ENCODE measurements at places on chromosomes 4 and X.

DNA sequence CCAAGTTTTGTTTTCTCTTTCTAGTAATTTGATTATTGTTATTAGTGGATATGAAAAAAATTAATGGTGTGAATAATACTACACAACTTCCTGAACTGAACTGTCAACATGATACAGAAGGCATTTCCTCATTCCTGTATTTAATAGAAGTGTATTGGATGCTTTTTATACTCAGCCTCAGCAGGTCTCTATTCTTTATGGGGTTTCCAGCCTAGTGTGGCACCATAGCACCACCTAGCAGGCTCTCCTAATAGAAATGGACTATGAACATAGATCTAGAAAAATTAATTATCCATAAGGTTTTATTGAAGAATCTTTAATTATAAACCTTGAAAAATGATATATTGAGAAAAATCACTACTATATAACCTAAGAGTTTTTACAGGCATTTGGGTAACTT is 52.4 kb downstream of the GLRB start:
- DNase-seq: no peak

GRCh38 chrX:40047485-40047884 is 50.3 kb downstream of the BCOR start:
- DNase-seq: no peak

DNA sequence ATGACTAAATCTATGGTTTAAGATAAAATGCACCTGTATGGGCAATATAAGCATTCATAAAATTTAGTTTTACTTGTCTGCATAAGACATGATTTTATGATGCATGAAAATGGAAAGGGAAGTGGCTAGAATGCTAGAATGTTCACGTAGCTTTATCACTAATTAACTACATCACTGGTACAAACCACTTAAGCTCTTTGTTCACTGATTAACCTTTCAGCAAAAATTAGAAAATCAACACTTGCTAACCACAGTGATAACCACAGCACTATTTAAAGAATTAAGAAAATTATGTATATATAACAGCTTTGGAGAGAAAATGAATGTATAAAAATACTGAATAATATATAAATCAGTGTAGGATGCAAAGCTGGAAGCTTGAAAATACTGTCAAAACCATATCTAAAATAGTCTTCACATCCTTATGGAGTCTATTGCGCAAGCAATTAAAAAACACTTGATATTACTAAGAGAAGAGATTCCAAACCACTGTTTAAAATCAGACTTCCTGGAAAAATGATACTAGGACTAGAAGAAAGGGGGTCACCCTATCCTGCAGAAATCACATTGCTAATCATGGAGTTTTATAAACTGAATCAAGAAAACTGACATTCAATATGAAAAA is 51.9 kb downstream of the EFHC2 start:
- no peak for DNase-seq

GRCh38 chr4:19698961-19699360 is 552.7 kb upstream of the SLIT2 start:
- DNase-seq: no peak

DNA sequence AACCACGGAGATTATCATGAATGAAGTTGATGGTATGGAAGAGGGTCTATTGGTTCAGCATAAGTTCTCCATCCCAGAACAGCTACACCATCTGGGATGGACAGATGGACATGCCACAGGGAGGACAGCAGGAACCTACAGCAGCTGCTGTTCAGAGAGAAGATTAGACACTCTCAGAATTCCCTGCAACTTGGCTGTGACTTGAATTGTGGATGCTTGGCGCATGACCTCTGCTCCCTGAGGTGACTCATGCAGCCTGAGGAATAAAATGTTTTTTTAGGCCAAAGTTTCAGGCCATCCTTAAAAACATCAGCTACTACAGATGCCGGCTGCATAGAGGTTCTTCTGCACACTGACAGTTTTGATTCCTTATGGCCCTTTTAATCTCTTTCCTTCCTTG is 97.3 kb downstream of the RS1 start:
- no peak for DNase-seq

DNA sequence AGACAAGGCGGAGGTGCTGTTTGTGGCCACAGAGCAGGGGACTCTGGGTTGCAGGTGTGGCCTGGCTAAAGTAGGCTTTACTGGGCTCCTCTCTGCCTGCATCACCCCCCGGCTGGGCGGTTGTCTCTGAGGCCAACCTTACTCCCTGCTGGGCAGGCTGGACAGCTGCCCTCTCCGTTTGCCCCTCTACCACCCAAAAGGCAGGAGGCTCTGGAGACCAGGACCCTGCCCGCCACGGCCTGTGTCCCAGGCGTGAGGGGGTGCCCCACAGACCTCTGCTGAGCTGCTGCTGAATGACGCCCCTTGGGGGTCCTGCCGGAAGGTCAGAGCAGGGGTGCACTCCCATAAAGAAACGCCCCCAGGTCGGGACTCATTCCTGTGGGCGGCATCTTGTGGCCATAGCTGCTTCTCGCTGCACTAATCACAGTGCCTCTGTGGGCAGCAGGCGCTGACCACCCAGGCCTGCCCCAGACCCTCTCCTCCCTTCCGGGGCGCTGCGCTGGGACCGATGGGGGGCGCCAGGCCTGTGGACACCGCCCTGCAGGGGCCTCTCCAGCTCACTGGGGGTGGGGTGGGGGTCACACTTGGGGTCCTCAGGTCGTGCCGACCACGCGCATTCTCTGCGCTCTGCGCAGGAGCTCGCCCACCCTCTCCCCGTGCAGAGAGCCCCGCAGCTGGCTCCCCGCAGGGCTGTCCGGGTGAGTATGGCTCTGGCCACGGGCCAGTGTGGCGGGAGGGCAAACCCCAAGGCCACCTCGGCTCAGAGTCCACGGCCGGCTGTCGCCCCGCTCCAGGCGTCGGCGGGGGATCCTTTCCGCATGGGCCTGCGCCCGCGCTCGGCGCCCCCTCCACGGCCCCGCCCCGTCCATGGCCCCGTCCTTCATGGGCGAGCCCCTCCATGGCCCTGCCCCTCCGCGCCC is 920 bp downstream of the HTT-AS start:
- DNase-seq: no peak

DNA sequence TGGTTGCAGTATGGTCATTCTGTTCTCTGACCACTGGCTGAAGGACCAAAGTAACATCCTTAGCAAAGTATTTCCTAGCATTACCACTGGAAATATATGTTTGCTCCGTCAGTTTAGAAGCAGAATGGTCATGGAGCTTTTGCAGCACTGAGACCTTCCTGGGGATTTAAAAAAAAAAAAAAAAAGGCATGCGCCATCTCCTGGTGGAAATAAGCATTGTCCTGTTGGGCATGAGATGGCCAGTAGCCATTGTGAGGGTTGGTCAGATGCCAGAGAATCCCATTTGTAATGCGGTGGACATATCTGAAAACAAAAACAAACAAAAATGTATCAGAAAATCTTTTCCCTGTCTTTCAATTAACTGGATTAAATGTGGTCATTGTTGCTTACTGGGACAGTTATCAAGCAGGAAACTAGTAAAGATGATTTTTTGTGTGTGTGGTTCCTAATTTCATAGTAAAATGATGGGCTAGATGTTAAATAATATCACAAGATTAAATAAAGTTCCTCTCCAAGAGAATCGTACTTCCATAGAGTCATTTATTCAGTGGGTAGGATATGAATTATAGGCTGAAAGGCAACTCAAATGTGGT is 139.6 kb downstream of the SOWAHB start:
- DNase-seq: no peak

- no peak for DNase-seq
Measured at GRCh38 chr4:79408063-79408462, at the start of gene GK2. Gene GK2, minus strand, starts transcription at chr4:79408228. Its CDS starts 28 bp downstream, at chr4:79408200.

DNA sequence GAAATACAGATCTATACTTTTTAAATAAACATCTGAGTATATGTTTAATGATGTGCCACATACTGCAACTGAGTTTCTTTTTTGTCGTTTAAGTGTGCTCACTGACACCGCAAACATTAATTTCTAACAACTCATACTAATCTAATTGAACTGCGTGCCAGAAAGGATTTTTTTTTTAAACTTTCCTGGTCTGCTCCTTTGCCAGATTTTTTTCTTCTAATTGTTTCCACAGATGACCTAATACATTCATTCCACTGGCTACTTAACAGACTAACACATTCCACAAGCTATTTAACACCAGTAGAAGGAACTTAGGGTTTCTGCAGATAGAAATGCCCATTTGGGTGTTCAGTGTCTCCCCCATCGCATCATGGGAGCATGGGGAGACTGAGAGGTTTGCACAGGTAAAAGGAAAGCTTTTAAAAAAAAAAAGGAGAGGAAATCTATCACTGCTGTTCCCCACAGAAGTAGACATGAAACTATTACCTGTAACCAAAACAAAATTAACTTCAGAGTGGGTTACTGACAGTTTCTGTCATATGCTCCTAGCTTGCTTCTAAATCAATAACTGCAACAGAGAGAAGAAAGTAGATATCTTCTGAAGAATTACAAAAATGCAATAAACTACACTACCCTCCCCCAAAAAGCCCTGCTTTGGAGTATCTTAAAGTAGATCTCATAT is 31.6 kb downstream of the SH3KBP1 start:
- no peak for DNase-seq

- no peak for DNase-seq
Measured at GRCh38 chr4:172986114-172986513, 182.5 kb upstream of the GALNT7 start.

- no peak for DNase-seq
Measured at GRCh38 chrX:19639056-19639455, 123.7 kb upstream of the MAP3K15 start.

- DNase-seq: no peak
Measured at GRCh38 chr4:11494232-11494631, 65.5 kb upstream of the HS3ST1 start.

DNA sequence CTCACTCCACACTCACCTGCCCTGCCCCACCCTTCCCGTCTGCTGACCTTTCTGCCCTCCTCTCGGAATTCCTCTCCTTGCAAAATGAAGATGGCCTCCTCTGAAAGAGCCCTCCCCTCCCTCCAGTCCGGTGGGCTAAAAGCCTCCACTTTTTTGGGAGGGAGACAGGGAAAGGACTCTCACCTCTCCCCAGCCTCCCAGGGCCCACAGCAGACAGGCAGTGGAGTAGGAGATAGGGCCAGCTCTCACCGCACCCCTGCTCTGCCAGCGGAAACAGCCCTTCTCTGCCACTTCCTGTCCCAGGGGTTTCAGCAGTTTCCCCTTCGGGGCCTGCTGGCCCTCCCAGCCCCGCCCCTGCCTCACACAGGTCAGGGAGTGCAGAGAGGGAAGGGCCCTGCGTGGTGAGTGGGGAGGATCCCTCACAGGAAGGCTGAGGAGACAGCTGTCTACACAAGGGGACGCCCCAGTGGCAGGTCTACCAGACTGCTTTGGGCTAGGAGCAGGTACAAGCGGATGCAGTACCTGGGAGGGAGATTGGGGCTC is 18.2 kb downstream of the ELF4 start:
- DNase-seq: peak; percentile 65

DNA sequence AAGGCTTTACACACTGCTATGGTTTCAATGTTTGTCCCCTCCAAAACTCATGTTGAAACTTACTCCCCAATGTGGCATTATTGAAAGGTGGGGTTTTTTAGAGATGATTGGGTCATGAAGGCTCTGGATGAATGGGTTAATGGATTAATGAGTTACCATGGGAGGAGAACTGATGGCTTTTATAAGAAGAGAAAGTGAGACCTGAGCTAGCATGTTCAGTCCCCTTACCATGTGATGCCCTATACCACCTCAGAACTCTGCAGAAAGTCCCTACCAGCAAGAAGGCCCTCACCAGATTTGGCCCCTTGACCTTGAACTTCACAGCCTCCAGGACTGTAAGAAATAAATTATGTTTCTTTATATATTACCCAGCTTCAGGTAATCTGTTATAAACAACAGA is 68.9 kb upstream of the CAPN6 start:
- no peak for DNase-seq

DNA sequence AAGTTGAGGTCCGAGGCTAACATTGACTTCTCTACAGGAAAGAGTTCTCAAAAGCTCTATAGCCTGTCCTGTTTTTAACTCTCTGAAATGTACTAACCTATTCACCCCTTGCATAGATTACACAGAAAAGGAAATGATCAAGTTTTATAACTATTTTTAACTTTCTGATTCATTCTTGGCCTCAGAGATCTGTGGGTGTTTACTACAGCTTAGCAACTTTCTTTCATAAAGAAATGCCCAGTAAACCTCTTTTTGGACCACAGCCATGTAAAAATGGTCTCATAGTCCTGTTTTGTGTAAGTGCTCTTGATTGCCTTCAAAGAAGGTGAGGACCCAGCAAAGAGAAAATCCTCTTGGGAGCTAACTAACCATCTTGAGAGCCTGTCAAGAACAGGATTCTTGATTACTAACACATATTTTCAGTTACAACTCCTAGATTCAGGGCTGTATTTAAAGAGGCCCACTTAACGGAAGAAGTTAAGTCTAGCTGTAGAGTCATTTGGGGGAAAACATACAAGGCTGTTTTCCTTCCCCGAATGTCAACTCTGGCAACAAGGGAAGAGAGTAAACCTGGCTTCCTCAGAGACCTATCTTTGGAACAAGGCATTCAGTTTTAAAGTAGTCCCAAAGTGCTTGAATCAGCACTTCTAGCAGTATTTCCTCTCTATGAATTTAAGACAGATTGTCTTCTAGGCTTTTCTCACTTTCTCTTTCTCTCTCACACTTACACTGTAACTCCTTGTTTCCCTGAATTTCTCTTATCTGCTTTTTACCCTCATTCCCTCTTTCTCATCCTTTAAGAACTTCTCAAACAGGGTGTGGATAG is 78.2 kb downstream of the IL21 start:
- no peak for DNase-seq

- DNase-seq: no peak
Measured at GRCh38 chr4:163611784-163612445, 117.4 kb downstream of the TMA16 start.

- DNase-seq: no peak
Measured at GRCh38 chr4:137421796-137422195, 110.5 kb downstream of the PCDH18 start.

GRCh38 chr4:87045234-87045558 is 110.4 kb downstream of the AFF1 start:
- DNase-seq: no peak

DNA sequence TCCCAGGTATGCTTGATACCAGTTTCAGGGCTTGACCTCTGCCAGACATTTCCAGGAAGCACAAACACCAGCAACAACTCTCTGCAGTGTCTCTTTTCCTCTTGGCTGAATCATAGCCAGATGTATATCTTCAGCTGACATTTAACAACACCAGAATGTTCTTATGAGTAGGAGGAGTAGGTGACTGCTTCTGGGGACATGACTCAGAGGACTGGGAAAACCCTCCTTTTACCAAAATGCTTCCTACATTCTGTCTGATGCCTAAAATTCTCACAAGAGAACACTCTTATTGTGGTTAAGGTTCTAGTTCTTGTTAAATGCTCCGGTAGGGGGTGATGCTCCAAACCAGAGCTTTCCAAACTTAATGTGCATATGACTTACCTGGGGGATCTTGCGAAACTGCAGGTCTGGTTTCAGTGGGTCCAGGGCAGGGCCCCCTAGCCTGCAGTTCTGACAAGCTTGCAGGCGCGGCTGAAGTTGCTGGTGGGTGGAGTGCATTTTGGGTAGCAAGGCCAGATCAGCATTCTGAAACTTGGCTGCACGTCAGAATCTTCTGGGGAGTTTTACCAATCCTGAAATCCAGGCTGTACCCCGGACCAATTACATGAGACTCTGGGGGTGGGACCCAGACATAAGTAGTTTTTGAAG is 329.3 kb upstream of the RPS6KA3 start:
- DNase-seq: no peak

GRCh38 chr4:185534511-185534865 is 819 bp downstream of the PDLIM3 start:
- no peak for DNase-seq

Measured in stimulated activated CD4-positive, alpha-beta T cell treated with anti-CD3 and anti-CD28 coated beads, Interleukin-1b, Interleukin-23, amount 100 ng/mL, for 1 hour (primary cell).